ENCODE measurements at places on chromosomes 5 and 9.

GRCh38 chr5:42768106-42768504 lies 11.5 kb downstream of the CCDC152 start:
- no peak for DNase-seq

- DNase-seq: peak; percentile 71
Observed at GRCh38 chr5:177113566-177114424, 19.8 kb upstream of the NSD1 start.

DNA sequence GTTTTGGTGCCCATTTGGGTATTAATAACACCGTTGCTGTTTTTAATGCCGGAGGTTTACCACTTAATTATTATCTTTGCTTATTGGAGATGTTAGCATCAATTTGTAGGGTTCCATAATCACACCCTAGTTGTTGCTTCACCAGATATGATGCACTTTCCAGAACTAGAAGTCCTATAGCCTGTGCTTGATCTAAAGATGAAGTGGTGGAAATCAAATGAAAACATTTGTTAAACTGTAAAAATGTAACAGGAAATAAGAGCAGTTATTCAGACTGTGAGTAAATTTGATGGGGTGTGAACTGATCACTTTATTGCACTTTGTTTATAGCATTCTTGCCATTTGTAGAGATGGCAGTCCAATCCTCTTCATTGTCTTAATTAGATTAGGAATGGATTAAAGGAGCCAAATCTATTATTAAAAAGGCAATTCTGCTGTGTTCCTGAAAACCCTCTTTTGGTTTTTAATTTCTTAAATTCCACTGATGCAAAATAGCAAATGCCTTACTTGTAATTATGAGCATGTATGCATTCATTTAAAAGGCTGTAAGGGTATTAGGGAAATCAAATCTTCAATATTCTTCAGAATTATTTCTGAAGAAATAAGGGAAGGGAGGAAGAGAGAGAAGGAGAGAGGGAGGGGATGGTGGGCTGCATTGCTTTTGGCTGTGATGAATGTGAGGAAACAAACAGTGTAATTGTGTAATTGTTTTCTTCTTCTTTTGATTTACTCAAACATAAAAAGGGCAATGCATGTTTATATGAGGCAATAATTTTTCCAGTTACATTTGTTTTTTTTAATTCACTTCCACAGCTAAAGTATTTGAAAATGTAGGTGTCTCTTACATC lies 675.2 kb upstream of the WWC1 start:
- no peak for DNase-seq

DNA sequence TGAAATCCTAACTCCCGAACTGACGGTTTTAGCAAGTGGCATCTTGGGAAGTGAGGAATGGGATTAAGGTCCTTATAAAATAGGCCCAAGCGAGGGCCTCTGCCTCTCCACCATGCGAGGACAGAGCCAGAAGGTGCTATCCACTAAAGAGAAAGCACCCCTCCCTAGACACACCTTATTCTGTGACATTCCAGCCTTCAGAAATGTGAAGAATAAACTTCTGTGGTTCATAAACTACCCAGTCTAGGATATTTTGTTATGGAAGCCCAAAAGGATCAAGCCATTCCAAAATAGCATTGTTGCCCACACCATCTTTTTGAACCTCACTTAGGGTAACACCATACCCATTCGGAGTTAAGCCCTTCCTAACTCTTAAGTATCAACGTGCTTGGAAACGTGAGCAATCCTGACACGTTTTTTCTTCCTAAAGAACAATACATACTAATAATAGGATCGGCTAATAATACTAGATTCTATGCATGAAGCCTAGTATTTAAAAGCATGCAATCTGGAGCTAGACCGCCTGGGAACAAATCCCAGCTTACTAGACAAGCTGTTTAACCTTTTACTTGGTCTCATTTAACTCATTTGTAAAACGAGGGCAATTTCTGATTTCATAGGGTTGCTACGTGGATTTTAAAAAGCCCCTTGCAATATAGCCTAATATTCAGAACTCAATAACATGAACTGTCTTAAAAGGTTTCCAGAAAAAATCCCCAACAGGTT lies 1.1 kb upstream of the SMC2 start:
- DNase-seq: no peak

- DNase-seq: no peak
Observed at GRCh38 chr5:130526708-130527107, 622.4 kb downstream of the CHSY3 start.

- DNase-seq: no peak
Observed at GRCh38 chr5:65837139-65837538, 89.2 kb upstream of the ERBIN start.

DNA sequence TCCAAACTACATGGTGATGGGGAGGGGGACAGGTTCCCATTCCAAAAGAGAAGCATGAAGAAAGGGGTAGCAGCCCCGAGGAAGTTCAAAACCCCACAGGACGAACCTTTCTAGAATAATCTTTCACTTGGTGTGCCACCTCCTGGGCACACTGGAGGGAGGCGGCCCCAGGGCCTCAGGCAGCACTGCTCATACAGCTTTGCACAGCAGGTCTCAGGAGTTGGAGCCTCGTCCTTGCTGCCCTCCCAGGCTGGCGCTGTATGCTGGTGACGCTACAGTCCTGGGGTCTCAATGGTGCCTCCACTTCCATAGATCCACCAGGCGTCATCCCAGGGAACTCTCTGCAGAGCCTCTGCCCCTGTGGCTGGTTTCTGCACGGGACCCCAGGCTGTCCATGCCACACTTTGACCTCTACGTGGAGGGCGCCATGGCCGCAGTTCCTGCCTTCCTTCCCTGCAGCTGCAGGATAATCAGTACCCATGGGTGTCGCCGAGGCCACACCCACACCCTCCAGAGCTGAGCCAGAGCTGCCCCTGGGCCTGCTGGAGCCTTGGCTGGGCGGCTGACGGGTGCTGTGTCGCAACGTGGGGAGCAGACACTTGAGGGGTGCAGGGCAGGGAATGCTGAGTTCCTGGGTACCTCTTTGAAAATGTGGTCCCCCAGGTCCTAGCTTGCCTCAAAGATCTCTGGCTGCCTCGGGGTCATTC lies 95.3 kb downstream of the COL5A1 start:
- no peak for DNase-seq

- no peak for DNase-seq
Observed at GRCh38 chr9:26243726-26244125, 565.5 kb upstream of the TUSC1 start.

- DNase-seq: no peak
Observed at GRCh38 chr5:96247097-96247701, 185.8 kb downstream of the PCSK1 start.

DNA sequence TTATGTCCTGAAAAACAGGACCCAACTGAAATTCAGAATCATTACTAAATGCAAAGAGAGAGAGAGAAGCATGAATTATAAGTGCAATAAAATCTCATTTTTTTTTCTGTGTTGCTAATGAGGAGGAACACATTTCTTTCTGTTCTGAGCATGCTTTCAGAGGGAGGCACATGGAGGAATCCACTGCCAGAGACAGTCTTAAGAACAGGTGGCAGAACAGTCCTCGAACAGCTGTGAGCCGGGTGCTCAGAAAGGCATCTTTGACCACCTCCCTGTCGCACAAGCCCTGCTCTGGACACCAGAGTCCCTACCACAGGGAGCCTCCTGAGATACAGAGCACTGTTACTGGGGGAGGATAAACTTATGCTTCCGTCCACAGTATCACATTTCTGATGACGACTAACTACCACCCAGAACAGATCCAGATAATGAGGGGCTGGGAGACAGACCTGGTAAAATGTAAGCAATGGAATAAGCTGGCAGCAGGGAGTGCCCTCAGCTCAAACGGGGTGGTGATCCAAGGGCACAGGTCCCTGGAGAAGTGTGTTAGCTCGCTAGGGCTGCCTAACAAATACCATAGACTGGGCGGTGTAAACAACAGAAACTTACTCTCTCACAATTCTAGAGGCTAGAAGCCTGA lies 134.0 kb downstream of the SLC1A3 start:
- no peak for DNase-seq

GRCh38 chr9:97809666-97810344 lies 43.2 kb upstream of the FOXE1 start:
- no peak for DNase-seq

DNA sequence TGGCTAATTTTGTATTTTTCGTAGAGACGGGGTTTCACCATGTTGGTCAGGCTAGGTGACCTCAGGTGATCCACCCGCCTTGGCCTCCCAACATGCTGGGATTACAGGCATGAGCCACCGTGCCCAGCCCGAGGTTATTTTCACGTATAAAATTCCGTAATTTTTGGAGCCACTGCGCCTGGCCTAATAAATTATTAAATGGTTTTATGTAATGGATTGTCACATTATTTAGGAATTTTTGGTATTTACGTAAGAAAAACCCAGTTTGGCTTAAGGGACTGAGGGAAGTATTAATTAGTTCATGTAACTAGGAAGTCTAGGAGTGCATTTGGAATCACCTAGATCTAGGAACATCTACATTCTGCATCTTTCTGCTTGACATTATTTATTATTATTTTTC lies 8.3 kb downstream of the GLE1 start:
- DNase-seq: no peak

GRCh38 chr9:34507966-34508365 lies 14.8 kb downstream of the ENHO start:
- no peak for DNase-seq

DNA sequence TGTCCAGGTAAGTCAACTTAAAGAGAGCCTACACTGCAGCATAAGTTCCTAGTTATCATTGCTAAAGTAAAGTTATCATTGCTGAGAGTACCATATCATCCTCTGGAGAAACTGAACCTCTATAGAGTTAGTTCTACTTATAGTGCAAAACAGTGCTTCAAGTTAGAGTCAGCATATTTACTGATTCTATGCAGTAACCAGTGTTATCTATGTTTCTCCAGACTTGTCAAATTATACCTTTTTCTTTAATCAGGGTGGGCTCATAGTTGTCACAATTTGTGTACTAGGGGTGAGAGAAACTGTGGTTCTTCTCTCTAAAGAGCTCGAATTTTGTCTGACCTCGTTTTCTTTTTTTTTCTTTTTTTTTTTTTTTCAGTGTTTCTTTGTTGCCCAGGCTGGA lies 79.6 kb downstream of the ANXA2R start:
- no peak for DNase-seq

- DNase-seq: peak; percentile 71
Observed at GRCh38 chr9:35611230-35611797, 6.3 kb downstream of the TESK1 start.

DNA sequence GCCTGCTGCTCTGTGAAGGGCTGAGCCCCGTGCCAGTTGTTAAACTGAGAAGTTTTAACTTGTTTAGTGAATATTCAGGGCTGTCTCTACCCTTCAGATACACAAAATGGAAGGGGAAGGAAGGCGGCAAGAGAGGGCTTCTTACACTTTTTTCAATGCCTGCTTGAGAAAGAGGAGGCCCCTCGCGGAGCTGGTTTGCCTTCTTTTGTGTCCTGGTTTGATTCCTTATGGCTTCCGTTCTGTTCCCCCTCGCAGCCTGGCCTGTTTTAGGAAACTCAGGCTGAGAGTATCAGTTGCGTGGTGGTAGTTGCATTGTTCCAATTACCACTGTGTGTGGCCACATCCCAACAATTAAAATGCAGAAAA lies 1.0 kb downstream of the FAM53C start:
- no peak for DNase-seq

DNA sequence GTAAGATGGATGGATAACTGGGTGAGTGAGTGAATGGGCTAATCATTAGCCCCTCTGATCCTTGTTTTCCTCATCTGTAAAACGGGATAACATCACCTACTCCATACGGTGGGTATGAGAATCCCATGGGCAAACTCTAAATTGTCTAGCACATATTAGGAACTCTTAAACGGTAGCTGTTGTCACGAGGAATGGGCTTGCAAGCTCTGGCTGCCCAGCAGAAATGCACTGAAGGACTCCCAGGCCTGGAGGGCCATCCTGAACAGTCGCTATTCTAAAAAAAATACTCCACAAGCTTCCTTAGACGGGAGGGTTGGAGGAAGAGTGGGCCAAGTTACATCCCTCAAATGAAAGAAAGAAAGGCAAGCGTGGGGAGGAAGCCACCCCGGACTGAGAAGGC lies 711 bp upstream of the POU4F3 start:
- DNase-seq: no peak

DNA sequence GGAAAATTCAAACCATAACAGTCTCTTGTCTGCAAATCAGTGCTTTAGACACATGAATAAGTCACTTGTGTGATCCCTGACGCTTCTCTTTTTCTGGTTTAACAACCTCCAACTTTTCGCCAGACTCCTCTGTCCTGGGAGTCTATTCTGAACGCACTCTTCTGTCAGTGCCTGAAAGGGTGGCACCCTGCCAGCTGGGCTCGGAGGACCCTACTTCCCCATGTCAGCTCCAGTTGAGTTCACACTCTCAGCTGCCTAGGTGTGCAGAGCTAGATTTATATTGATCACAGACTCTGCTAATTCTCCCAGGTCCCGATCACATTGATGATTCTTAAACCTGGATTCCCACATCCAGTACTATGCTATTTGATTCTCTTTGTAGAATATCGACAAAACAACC lies 649.1 kb downstream of the BNC2 start:
- no peak for DNase-seq

- DNase-seq: no peak
Observed at GRCh38 chr5:104890767-104891166, 1328.2 kb upstream of the NUDT12 start.

- no peak for DNase-seq
Observed at GRCh38 chr9:71036501-71036900, 84.9 kb downstream of the TRPM3 start.

Data from T-helper 2 cell (primary cell).